ENCODE measurements at places on chromosomes 11 and 22.

DNA sequence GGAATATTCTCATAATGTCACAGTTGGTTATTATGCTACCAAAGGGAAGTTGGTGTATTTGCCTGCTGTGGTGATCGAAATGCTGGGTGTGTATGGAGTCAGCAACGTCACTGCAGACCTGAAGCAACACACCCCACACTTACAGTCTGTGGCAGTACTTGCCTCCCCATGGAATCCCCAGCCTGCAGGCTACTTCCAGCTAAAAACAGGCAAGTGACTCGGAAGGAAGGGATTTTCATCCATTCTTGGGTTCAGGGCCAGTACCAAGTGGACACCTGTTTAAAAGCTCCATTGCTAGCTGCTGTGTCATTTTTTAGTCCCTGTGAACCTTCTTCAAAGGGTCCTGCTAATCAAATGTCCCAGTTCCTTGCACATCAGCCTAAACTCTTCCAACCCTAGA, 149.6 kb downstream of the C11orf91 start:
- no peak for DNase-seq

DNA sequence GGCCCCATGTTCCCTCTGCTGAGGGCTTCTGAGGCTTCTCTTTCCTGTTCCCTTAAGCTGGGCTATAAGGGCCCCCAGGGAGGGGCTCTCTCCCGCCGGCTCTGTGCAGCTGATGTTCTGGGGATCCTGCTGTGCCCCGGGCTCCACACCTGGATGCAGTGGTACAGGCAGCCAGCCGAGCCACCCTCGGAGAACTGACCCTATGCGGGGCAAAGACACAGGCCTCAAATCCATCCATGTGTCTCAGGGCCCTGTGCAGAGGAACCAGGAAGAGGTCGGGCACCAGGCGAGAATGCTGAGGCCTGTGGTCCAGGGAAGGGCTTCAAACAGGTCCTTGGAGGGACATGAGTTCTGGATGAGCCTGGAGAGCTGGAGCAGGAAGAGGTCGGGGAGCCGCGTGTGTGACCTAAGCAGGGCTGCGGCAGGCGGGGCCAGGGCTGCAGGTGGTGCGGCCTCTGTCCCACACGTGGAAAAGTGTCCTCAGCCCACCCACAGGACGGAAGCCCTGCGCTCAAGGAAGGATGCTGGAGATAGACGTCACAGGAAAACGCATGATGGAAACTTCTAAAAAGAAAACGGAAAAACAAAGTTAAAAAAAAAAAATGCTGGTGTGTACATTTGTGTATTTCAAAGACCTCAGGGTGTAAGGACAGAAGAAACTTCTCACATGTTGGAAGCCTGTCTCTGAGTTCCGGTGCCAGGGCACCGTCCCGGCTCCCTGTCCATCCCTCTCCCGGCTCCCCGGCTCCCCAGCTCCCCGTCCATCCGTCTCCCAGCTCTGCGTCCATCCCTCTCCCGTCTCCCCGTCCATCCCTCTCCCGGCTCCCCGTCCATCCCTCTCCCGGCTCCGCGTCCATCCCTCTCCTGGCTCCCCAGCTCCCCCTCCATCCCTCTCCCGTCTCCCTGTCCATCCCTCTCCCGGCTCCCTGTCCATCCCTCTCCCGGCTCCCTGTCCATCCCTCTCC, 1149.2 kb downstream of the BRD1 start:
- no peak for DNase-seq

DNA sequence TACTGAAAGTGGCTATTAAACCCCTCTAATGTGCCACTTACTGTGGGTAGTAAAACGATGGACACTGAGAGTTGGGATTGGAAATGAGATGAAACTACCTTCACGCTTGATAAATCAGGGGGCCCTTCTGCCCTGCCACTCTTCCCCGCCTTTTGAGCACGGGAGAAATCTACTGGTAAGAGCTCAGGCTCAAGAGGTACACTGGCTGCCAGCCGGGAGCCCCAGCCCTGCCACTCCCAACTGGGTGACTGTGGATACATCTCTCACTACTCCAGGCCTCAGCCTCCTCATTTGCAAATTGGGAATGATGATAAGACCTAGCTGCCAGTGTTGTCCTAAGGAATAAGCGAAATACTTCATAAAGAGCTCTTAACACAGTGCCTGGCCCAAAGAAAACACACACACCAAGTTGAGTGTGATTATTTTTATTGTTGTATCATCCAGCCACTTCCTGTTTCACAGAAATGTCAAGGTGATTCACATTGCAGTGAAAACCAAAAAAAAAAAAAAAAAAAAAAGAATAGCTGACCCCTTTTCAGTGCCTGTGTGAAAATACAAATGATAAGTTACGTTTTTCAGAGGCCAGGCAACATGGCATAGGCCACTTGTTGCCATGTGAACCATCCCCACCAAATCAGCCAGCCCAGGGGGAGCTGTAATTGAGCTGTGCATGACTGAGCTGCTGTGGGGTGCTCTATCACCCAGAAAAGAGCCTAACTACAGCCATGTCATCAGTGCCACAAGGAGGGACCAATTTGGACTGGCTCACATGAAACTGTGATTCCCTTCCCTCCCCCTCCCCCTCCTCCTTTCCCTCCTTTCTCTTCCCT, 4.4 kb upstream of the ZNRD2 start:
- DNase-seq: no peak

DNA sequence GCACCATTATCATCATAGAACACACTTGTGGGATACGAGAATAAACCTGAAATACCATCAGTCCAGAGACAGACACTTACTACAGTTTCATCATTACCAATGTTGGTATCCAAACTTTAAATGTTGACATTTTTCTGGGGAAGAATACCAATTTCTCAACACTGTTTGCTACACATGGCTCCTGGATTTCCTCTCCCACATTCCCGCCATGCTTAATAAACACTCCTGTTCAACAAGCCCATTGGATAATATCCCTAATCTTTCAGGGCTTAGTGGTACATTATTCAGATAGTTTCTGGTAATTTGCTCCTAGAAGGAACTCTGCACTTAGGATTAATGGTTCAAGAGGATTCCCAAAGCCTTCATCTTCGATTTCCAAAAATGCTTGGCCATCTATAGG, 48.2 kb downstream of the CSF2RB start:
- no peak for DNase-seq

DNA sequence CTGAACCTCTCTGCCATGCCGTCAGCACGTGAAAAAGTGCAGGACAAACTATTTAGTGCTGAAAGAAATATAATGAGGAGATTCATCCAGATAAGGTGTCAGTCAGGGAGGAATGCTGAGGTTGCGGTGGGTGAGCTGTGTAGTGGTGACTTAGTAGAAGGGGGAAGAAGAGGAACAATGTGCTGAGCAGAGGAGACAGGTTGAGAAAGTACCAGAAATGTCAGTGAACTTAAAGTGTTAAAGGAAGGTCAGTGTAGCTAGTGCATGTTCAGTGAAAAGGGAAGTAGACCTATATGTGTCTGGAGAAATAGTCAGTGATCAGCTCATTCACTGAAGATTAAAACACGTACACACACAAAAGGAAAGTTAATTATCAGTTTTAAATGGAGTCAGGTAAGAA, 237.6 kb upstream of the CCDC179 start:
- DNase-seq: no peak

DNA sequence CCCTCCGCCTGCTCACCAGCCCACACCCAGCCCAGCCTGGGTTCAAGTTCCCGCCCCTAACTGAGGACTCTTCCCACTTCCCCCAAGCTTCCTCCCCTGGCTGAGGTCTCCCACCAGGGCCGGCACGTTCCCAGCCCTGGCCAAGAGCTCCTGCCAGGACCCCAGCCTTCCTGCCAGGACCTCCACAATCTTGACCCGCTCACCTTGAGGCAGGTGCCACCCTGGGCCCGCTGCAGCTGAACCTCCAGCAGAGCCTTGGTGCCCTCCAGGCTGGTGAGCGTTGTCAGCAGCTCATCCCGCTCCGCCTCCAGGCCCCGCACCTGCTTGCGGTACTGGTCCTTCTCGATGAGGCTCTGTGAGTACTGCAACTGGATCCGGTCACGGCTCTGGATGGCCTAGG, 13.2 kb downstream of the CARD10 start:
- no peak for DNase-seq

- DNase-seq: no peak
These were observed 360.2 kb downstream of the KCNA4 start for GRCh38 chr11:29656597-29656996.

- peak; percentile 44 for DNase-seq
These were observed 39.1 kb upstream of the SMIM38 start for GRCh38 chr11:69116671-69117070.

- DNase-seq: no peak
These were observed 99.4 kb downstream of the PDE3B start for GRCh38 chr11:14742849-14743559.

DNA sequence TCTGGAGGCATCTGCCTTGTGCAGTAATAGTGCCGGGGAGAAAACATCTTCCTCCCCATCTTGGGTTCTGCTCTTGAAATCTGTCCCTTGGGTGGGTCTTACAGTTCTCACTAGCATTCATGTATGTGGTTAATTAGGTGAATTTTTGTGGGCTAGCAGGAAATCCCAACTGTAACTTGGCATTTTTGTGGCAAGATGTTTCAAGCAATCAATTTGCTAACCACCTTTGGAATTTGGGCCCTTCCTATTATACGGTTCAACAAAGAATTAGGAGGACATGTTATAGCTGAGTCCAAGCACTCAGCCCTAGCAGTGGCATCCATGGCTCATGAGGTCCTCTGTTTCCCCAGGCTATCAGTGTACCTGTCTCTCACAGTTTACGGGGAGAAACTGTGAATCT, 89.1 kb upstream of the MTNR1B start:
- no peak for DNase-seq

- no peak for DNase-seq
These were observed 70.4 kb downstream of the NCAPD3 start for GRCh38 chr11:134153147-134153905.

GRCh38 chr11:116176484-116177005, 596.2 kb downstream of the BUD13 start:
- DNase-seq: peak; percentile 35

- no peak for DNase-seq
These were observed 187.6 kb upstream of the ANO3 start for GRCh38 chr11:26144291-26144690.

DNA sequence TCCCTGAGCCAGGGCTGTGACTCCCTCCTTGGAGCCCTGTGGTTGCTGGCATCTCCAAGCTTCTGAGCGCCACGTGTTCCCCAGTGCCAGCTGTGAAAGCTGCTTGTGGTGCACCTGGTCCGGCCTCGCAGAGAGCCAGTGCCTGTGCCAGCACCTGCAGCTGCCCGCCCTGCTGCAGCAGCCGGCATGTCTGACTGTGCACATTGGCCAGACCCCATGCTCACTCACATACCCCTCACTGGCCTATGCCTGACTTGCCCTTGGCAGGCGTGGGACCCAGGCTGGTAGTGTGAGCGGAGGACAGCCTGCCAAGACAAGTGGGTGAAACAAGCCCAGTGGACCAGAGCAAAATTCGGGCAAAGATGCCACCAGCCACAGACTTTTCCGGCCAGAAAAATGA, 9.8 kb downstream of the MRPL48 start:
- peak; percentile 47 for DNase-seq

DNA sequence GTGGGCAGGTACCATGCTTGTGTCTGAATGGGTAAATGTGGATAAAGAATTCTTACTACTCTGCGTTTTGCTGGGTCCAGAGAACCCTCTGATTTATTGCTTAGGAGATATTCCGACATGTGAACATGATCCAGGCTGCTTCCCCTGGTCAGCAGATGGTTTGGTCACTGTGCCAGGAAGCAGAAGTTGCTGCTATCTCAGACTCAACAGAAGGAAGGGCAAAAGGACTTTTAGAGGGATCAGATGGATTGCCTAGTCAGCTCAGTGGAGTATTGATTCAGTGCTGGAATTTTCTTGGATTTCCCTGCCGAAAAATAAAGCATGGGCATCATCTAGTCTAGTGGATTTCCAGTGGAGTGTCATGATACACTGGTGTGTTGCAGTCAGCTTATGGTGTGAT, 440.1 kb downstream of the NTM start:
- DNase-seq: no peak

DNA sequence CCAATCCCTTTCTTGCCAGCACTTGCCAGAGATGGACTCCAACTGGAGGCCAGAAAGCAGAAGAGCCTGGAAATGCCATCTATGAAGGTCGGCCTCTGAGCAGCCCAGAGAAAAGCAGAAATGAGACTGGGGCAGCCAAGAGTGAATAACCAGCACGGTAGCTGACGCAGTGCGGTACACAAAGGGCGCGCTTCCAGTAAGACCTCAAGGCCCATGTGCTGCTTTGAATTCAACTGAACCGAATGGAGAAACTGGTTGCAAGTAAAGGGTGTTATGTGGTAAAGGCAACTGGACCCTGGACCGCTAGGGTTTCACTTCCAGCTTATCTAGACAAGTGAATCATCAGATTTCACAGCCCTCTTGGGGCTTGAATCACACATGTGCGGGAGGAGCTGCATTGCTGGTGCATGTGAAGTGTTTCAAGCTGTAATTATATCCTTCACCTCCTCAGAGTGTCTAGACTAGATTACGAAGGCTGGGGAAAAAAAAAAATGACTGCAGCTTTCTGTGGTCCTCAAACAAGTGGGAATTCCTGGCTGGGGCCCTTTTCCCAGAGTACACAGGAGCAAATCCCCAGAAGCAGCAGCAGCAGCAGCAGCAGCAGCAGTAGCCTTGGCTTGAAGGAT, 128.9 kb downstream of the CCDC34 start:
- DNase-seq: no peak

DNA sequence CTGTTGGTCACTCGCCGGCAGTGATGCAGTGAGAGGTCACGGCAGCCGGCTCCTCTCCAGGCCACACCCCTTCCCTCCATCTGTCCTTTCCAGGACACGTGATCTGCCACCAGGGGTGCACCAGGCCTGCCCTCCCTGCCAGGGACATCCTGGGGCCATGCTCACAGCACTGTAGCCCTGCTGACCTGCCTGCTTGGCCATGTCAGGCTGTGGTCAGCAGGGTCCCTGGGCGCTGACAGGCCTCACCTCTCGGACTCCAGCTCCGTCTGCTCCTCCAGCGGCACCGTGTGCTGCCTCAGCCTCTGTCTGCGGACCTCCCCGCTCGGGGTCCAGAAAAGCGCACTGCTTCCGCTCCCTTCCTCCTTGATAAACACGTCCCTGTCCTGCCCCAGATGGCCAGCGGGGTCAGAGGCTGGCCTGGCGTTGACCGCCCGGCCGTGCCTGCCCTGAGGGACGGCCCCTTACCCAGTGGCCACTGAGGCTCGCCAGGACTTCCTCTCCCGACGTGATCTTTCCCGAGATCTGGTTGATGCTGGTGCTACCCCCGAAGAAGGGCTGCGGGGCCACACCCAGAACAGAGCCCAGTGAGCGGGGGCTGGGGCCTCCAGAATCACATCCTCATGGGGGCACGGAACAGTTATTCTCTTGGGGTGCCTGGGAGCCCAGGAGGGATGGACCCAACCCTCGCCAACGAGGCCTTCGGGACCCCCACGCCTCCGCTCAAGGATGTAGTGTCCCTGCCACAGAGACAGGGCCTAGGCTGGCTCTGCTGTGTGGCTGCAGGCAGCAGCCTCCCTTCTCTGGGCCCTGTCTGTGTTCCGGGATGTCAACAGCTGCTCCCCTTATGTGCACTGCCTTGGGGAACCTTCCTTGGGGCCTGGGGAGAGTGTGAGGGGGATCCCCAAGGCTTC, 36.3 kb upstream of the CARS1 start:
- no peak for DNase-seq

Data from posterior cingulate gyrus (tissue), 11 donors.